ENCODE measurements at places on chromosomes 7 and 10.

DNA sequence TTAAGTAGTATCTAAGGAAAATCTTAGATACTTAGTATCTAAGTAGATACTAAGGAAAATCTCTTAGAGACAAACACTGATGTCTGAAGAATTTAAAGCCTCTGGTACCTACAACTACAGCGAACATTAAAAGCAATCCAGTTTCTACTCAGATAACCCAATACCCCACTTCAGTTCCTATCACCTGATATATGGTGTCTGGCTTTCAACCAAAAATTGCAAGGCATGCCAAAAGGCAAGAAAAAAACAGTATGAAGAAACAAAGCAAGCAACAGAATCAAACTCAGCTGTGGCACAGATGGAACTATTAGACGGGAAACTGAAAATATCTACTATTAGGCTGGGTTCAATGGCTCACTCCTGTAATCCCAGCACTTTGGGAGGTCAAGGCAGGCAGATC is 31.1 kb downstream of the ARHGAP12 start:
- no peak for DNase-seq

DNA sequence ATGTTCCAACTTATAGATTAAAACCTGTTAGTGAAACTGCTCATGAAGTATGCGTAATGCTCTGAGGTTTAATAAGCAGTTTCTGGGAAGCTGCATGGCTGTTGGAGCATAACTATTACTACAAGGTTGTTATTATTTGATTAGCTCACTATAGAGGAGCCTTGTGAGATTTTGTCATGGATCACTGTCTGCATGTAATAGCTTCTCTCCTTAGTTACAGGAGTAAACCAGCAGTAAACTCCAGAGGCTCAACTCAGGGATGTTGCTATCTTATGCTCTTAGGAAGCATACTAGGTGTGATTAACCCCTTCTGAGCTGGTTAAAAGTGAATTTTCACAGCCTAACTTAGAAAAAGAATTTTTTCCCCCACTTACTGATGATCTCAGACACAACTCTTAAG is 63.6 kb upstream of the IFRD1 start:
- DNase-seq, result no peak

DNA sequence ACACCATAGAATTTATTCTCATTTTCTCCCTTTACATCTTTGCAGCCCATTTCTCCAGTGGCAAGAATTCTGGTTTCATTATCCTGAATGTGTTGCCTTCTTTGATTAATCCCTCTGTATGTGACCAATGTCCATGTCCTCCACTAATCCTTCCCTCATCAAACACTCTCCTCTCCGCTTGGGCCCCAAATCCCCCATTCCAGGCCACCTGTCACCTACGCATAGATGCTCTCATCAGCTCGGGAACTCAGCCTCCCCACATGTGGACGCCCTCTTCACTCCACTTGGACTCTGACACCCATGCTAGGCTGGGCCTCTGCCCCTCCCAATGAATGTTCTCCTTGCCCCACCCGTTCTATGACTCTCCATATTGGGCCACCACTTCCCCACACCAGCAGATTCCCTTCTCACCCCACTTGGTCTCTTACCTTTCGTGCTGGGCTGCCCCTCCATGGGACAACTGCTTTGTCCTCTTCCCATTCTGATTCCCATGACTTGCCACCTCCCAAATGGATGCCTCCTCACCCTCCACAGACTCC is 18.7 kb upstream of the RBM20 start:
- no peak for DNase-seq

GRCh38 chr10:45015590-45015989 is 14.9 kb downstream of the ZNF22 start:
- no peak for DNase-seq

DNA sequence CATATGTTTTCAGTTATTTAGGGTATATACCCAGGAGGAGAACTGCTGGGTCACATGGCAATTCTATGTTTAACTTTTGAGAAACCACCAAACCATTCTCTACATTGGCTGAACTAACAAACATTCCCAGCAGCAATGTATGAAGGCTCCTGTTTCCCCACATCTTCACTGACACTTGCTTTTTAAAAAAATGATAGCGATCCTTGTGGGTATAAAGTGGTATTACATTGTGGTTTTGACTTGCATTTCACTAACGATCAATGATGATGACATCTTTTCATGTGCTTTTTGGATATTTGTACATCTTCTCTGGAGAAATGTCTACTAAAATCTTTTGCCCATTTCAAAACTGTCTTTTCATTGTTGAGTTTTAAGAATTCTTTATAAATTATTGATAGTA is 51.2 kb upstream of the ANAPC16 start:
- DNase-seq, result no peak

- DNase-seq, result peak; percentile 42
Observed at GRCh38 chr10:101120884-101121653, 10.0 kb upstream of the TLX1 start.

GRCh38 chr10:88497913-88498312 is 85.2 kb downstream of the RNLS start:
- no peak for DNase-seq

GRCh38 chr7:154480817-154481216 is 428.6 kb downstream of the DPP6 start:
- no peak for DNase-seq

- peak; percentile 42 for DNase-seq
Observed at GRCh38 chr7:98202367-98203195, 8.7 kb upstream of the BHLHA15 start.

DNA sequence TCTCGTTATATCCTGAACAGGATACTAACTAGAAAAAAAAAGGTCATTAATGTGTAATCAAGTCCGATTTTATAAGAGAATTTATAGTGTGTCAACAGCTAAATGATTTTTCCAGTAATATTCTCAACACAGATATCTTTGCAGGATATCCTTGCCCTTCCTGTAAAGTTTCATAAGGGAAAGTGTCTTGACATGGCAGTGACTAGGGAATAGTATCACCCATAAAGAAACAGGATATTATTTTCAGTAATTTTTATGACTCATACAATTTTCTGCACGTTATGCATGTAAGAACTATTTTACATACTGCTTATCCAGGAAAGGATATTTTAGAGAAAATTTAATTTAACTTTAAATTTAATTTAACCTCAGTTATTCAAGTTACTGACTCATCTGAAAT is 19.5 kb upstream of the PNLIP start:
- DNase-seq, result no peak

GRCh38 chr7:158924956-158925355 is 68.6 kb downstream of the DYNC2I1 start:
- DNase-seq, result no peak

DNA sequence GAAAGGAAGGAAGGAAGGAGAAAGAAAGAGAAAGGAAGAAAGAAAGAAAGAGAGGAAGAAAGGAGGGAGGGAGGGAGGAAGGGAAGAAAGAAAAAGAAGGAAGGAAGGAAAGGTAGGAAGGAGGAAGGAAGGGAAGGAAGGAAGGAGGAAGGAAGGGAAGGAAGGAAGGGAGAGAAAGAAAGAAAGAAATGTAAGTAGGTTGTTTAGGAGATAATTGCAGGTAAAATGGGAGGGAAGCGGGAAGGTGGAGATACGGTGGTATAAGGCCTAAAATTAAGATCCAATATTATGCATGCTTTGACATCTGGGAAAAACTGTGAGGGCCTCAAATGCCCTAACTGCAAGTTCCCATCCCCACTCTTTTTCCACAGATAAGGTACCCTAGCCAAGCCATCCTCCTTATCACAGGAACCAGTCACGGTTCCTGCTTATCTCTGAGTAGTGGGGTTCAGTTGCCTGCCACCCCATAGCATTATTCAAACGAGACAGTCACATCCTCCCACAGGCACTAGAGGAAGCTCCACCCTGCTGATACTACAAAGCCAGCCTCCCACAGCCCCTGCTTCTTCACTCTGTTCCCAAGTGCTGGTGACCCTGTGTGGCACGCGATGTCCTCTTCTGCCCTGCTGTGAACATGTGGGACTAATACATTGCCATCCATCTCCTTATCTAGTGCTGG is 28.7 kb downstream of the ST8SIA6 start:
- peak; percentile 23 for DNase-seq

DNA sequence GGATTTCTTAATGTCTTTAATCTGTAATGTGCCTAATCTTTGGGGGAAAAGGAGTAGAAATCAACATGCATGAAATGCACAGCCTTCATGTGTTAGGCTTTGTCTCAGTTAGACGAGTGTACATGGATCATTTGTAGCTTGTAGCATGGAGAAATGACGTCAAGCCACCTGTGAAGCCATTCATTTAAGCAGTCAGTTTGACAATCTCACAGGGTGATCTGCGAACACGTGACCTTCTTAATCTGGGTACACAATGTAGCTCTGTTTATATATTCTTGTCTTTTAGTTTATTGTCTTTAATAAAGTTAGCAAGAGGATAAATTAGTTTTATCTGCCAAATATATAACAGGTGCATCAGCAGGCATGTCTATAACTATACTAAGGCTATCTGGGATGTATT is 351.9 kb upstream of the LRGUK start:
- DNase-seq, result no peak

- no peak for DNase-seq
Observed at GRCh38 chr10:103610083-103610472, 116.6 kb downstream of the NEURL1 start.

GRCh38 chr10:80144067-80144695 is 11.7 kb downstream of the PLAC9 start:
- no peak for DNase-seq
